MM.1S (cell line): ENCODE measurements at places on chromosomes 7 and 10.

GRCh38 chr10:3538291-3538655 is 246.7 kb downstream of the KLF6 start:
- H3K4me3 ChIP-seq, result no peak overlapping the region
- no peak for DNase-seq
- H3K4me1 ChIP-seq, result no peaks in the 10 kb centered on the region
- H3K27ac ChIP-seq, result no peak overlapping the region

GRCh38 chr10:70376436-70377378 is 5.7 kb downstream of the LRRC20 start:
- no peaks in the 10 kb centered on the region for H3K4me1 ChIP-seq
- no peaks in the 10 kb centered on the region for H3K36me3 ChIP-seq
- DNase-seq, result no peak
- H3K27me3 ChIP-seq, result no peaks in the 10 kb centered on the region
- no peak overlapping the region for H3K4me3 ChIP-seq
- H3K27ac ChIP-seq, result no peak overlapping the region

DNA sequence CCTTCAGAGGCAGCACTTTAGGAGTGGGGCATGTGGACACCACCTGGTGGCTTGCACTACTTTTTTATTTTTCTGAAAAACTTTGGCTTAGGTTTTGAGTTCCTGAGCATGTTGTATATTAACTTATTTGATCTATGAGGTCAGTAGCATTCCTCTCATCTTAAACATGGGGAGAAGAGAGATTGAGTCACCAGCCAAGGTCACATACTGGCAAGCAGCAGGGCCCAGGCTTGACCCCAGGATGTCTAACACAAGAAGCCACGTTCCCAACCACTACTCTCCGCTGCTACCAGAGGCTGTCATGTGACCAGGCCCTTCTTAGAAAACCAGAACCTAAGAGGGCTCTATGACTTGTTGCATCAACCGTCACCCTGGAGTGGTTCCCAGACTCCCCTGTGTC is 210.3 kb upstream of the GPR26 start:
- H3K27me3 ChIP-seq, result no peaks in the 10 kb centered on the region
- H3K36me3 ChIP-seq, result no peaks in the 10 kb centered on the region
- DNase-seq, result no peak
- no peak overlapping the region for H3K27ac ChIP-seq
- peaks cover 5% of the 10 kb centered on the region; the same call in 1 of the 2 replicates for H3K4me1 ChIP-seq

- H3K36me3 ChIP-seq, result no peaks in the 10 kb centered on the region
- H3K4me1 ChIP-seq, result no peaks in the 10 kb centered on the region
- no peak overlapping the region for H3K27ac ChIP-seq
- no peak for DNase-seq
Observed at GRCh38 chr7:133293384-133294160, 40.7 kb downstream of the EXOC4 start.

DNA sequence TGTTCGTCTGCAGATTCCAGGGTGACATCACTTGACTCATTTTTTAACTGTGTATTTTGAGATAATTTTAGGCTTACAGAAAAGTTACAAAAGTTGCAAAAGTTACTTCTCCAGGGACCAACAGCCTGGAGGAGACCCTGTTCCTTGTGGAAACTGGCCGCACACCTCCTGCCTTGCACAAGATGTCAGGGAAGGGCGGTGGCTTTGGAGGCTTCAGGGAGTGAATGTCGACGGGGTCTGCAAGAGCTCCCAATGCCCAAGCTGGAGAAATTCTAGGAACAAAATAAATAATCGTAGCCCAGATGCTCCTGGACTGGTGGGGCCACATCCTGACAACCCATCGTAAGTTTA is 62.2 kb upstream of the FAM20C start:
- no peaks in the 10 kb centered on the region for H3K27me3 ChIP-seq
- no peaks in the 10 kb centered on the region for H3K4me1 ChIP-seq
- H3K36me3 ChIP-seq, result no peaks in the 10 kb centered on the region
- H3K4me3 ChIP-seq, result no peak overlapping the region
- no peak for DNase-seq

DNA sequence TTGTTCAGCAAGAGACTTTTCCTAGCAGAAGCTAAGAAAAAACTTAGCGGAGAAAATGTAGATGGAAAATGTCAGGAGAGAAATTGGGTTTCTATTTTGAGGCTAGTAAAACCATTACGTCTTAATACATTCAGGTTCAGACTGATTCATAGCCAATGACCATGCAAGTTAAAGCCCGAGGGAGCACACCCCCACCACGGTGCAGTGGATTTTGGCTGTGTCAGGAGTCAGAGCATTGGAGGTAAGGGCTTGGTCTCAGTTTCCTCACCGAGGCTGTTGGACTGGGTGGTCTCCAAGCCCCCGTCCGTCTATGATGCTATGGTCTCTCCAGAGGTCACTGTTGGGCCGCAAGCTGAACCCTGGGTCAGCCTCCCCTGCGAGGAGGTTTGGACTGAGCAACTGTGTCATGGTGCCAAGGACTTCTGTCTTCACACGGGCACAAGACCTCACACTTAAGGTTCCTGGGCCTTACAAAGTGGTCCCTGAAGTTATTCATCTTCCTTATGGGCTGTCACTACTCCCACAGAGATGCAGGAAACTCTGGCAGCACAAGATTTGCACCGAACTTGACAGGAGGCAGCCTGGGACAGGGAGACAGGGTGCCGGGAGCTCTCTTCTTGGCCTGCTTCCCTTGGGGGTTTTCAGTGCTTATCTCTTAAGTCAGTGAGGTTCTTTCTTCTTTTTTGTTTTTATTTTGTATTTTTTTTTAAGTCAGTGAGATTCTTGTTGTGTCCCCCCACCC is 186.8 kb downstream of the PHTF2 start:
- H3K27ac ChIP-seq, result no peak overlapping the region
- no peaks in the 10 kb centered on the region for H3K4me1 ChIP-seq
- no peaks in the 10 kb centered on the region for H3K27me3 ChIP-seq
- no peak for DNase-seq
